ENCODE measurements at places on chromosomes 3 and 15.

- no peaks in the 10 kb centered on the region for H3K36me3 ChIP-seq
- H3K4me3 ChIP-seq, result no peak overlapping the region
- H3K27me3 ChIP-seq, result no peaks in the 10 kb centered on the region
- H3K4me1 ChIP-seq, result no peaks in the 10 kb centered on the region
- H3K27ac ChIP-seq, result no peak overlapping the region
These were observed 4.6 kb upstream of the SMCO1 start for GRCh38 chr3:196519718-196520082.

DNA sequence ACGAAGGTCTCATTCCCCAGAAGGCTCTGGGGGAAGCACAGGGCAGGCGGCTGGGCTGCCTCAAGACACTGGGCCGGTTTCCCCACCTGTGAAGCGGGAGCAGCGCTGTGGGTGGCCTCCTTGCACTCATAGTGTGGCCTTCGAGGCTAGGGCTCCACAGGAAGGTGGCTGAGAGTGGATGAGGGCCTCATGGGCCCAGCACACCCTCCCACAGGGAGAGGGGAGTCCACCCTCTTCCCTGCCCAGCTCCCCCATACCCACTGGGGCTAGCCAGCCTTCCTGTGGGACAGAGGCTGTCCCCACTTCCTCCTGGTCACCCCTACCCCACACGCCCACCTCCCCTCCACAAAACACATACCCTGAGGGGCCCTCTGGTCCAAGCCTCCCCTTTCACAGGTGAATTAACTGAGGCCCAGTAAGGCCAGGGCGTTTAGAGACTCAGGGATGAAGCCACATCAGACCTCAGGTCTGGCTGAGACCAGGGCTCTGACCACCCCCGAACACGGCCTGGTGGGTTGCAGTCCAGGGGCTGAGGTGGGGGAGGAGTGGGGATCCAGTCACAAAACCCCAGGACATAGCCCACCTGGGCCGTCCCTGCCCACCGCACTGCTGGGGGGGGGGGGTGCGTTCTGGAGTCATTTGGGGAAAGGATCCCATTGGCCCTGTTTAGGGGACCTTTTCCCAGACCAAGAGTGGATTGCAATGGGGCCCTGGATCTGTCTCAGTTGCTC is 1.1 kb downstream of the ANPEP start:
- no peaks in the 10 kb centered on the region for H3K36me3 ChIP-seq
- H3K27me3 ChIP-seq, result no peaks in the 10 kb centered on the region
- peak overlapping the region; percentile 90 for H3K27ac ChIP-seq
- no peak for DNase-seq
- H3K4me3 ChIP-seq, result peak overlapping the region; percentile 74
- H3K4me1 ChIP-seq, result no peaks in the 10 kb centered on the region

DNA sequence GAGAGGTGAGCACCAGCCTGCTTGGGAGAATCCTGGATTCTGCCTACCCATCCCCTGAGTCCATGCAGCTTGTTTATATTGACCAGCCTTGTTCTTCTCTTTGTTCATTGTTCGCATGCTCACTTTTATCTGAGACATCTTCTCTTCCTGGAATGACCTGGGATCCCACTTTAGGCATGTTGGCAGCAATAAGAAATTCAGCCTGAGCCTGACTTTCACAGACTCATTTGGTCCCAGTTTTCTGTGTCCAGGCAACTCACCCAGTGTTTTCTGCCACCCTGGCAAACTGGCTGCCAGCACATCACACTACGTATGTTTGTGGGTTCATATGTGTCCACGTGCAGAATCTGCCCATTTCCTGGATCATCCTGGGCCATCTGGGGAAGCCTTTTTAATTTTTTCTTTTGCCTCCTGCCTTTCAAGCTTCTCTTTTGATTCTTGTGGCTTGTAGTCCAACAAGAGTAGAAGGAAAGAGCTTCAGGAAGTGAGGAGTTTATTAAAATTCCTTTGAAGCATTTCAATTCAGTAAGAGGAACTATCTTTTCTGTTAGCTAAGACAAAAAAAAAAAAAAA is 199.9 kb downstream of the FNDC3B start:
- H3K36me3 ChIP-seq, result no peaks in the 10 kb centered on the region
- DNase-seq, result no peak
- no peaks in the 10 kb centered on the region for H3K27me3 ChIP-seq

- H3K27ac ChIP-seq, result no peak overlapping the region
- no peaks in the 10 kb centered on the region for H3K36me3 ChIP-seq
- H3K4me3 ChIP-seq, result no peak overlapping the region
- no peak for DNase-seq
- no peaks in the 10 kb centered on the region for H3K27me3 ChIP-seq
These were observed 457.4 kb downstream of the IGSF11 start for GRCh38 chr3:118577055-118577777.

- no peak overlapping the region for H3K27ac ChIP-seq
- no peaks in the 10 kb centered on the region for H3K36me3 ChIP-seq
- no peak for DNase-seq
- H3K4me3 ChIP-seq, result no peak overlapping the region
These were observed 81.7 kb downstream of the ZNF609 start for GRCh38 chr15:64542091-64542490.
